Frontal cortex (tissue), 4 donors: ENCODE measurements at places on chromosomes 1 and 21. TPM values are rescaled to one million over a fixed set of nuclear protein-coding genes. Genes with fewer than 3 reads are reported as not detected.

Gene DENND1B
- 43.6 TPM for total RNA-seq

Gene MMP23B
- total RNA-seq = 0.82 TPM

Gene KRTAP13-2
- total RNA-seq = not detected

Gene THEM5
- total RNA-seq = not detected

Gene SESN2
- total RNA-seq = 4.5 TPM

Gene ESPN
- total RNA-seq = not detected

Gene GPR161
- 76.2 TPM for total RNA-seq

Gene MTR
- 24.1 TPM for total RNA-seq

Gene VHLL
- total RNA-seq = 0.82 TPM

Gene KDM5B
- 148 TPM for total RNA-seq

Gene ARID4B
- total RNA-seq = 92.9 TPM

Gene LRRC39
- total RNA-seq = 9.0 TPM

Gene SNX7
- 140 TPM for total RNA-seq

Gene GSTM2
- 18.8 TPM for total RNA-seq

Gene CTTNBP2NL
- 22.8 TPM for total RNA-seq

Gene NRAS
- total RNA-seq = 84.0 TPM

Gene COL24A1
- 1.6 TPM for total RNA-seq

Gene KISS1
- total RNA-seq = not detected

Gene MTARC1
- 19.6 TPM for total RNA-seq

Gene LEFTY1
- total RNA-seq = 0.41 TPM

Gene RGS16
- total RNA-seq = 1.6 TPM

Gene CPLANE2
- total RNA-seq = 16.7 TPM

Gene KRTAP19-3
- not detected for total RNA-seq

Gene ZFP69B
- 11.8 TPM for total RNA-seq

Gene HSD3B1
- total RNA-seq = not detected
